A549 (cell line): ENCODE measurements at places on chromosomes 1 and 21.

- DNase-seq = no peak
Measured at GRCh38 chr1:118253053-118253915, 68.3 kb upstream of the SPAG17 start.

GRCh38 chr1:31642897-31643296 is 1.8 kb downstream of the PEF1 start:
- no peak for DNase-seq

- no peak for DNase-seq
Measured at GRCh38 chr1:203667616-203668015, 41.0 kb downstream of the ATP2B4 start.

- no peak for DNase-seq
Measured at GRCh38 chr1:82048596-82048995, 247.9 kb downstream of the ADGRL2 start.

GRCh38 chr1:27531959-27532685 is 42.2 kb upstream of the WASF2 start:
- DNase-seq = no peak

GRCh38 chr21:34690041-34690792 is 21.4 kb downstream of the CLIC6 start:
- no peak for DNase-seq

DNA sequence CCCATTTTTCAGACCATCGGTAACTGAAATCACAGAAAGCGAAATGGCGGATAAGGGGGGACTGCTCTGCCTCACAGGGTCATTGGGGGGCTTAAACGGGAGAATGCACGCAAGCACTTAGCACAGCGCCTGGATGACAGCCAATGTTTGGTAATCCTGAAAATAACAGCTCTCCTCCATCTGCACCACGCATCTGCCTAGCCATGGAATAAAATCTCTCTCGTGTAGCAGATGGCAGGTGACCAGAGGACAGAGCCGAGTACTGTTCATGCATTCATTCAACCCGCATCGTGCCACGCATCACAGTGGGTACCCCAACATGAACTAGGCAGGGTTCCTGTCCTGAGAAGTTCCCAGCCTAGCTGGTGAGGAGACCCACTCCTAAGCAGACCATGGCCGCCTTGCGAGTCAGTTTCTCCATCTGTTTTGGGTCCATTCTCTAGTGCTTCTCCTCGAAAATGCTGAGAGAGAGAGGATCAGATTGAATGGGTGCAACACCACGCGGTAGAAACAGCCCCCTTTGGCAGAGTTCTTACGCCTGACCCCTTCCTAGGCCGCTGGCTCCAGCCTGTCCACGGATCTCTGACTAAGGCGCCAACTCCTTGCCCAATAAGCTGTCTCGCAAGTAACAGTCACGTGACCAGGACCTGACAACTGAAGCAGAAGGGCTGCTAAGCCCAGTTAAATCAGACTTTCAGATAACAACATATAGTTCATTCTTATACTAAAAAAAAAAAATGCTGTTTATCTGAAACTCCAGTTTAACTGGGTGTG is 7.3 kb downstream of the SLC1A7 start:
- DNase-seq = no peak

DNA sequence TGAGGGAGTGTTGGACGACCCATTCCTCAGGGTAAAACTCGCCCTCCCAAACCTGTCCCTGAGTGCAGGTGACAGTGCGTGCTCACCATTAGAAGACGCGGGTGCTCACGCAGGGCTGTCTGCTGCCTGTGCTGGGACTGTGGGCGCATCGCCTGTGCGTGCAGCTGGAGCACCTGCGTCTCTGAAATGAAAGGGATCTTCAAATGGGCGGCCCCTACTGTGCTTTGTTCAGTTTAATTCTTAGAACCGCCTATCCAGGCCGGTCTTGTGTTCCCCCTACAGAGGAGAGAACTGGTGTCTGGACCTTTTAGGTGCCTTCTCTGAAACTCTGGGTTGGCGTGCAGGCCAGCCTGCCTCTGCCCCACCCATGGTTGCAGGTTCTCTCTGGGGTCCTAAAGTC is 125.8 kb downstream of the PCBP3 start:
- DNase-seq = no peak

GRCh38 chr1:174258148-174258550 is 98.8 kb downstream of the RABGAP1L start:
- peak; percentile 56 for DNase-seq

GRCh38 chr1:65265651-65266351 is 43.5 kb upstream of the DNAJC6 start:
- no peak for DNase-seq

DNA sequence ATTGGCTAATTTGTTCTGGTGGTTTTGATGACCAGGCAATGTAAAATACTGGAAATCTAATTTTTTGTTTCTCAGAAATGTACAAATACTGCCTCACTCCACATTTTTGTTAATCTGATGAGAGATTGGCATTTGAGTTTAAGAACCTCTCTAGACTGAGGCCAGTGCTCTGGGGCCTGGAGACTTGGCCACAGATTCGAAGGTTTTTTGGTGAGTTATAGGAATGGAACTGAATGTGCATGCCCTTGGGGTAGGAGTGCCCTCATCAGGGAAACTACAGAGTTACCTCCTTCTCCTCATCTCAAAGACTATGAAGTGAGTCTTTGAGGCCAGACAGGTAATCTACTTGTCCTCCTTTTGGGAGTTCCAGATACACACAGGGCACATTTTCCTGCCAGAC is 347.9 kb downstream of the LTN1 start:
- no peak for DNase-seq

GRCh38 chr1:203367057-203367456 is 16.1 kb upstream of the FMOD start:
- DNase-seq = no peak

DNA sequence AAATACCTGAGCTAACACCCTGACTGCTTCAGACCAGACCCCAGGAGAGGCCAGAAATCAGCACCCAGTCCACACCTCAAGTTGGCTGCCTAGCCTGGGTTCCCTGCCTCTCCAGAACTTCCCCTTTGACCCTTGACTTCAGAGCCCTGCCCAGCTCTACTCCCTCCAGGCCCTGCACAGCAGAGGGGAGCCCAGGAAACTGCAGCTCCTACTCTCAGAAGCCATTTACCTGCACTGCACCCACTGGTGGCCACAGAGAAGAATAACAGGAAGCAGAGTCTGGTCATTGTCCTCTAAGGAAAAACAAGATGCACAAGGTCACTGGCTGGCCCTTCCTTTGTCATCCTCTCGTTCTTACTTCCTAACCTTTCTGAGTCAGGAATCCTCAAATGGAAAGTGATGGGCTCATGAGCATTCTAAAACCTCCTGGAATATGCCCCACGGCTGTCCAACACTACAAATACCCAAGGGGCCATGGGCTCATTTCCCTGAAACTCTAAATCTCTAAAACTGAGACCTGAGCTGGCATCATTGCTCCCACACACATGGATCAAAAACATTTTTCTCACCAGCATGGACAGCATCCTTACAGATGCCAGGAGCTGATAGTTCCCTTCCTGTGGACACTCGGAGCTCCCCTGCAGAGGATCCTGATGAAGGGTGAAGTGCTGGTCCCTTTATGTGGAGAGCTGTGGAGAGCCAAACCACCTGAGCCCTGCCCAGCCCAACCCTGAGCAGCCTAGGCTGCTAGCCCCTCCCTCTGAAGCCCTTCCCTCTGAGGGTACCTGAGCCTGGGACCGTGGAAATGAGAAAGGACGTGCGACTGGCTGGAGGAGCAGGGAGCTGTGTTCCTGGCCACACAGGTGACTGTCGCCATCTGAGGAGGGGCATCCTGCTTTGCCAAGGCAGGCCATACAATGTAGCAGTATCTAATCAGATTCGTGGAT is at the start of gene ITLN2:
TSS of gene ITLN2 (minus strand) at position 652 of the 947 bp plus-strand sequence. CDS start at position 584, 68 bp downstream.
- peak; percentile 69 for DNase-seq

DNA sequence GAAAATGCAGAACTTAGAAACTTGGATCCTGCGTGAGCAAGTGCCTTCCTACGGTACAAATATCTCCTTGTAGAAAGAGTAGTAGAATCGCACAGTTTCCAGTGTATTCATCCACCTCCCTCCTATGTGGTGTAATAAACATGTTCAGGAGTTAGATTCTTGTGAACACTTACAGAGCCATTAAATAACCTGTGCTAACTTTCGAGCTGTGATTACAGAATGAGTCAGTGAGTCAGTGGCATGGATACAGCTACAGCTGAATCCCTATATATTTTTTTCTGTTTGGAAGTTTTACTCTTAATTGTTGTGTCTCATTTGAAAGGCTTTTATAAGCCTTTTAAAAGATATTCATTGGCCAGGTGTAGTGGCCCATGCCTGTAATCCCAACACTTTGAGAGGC is 148.7 kb downstream of the EDEM3 start:
- no peak for DNase-seq

DNA sequence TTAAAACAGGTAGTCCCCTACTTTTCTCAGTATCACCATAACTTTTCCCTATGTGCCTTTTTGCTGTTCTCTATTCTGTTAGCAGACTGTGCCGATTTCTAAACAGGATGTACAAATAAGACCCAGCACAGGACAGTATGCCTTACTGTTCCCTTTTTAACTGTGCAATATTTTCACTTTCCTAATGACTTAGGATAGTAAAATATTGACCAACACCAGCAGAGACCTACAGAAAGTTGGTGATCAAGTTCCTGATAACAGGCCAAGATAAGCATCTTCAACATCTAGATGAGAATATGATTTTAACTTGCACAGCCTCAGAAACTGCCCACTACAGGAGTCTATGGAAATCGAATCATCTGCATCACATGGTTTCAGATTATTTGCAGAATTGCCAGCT is 42.0 kb downstream of the ADSS2 start:
- DNase-seq = no peak

DNA sequence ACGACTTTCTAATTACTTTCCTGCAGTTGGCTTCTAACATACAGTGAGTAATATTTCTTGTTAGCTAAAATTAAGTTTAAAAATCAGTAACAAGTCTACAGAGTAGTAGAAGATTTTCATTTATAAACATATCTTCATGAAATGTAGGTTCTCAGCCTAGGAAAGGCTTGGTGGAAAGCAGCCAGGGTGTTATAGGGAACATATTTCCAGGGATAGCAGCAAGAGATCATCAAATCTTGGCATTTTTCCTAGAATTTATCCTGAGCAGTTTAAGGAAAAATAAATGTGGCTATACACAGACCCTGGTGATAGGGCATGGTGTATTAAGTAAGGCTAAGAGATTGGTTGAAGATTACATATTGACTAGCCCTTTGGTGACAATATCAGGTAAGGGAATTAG is 203.5 kb upstream of the NEGR1 start:
- no peak for DNase-seq

GRCh38 chr1:231093156-231093922 is 53.3 kb upstream of the FAM89A start:
- peak; percentile 35 for DNase-seq
